ENCODE measurements at places on chromosomes 4 and X. TPM values are rescaled to one million over a fixed set of nuclear protein-coding genes. Genes with fewer than 3 reads are reported as not detected.

MAGEC2 gene
- polyA plus RNA-seq = not detected

SSX4 gene
- polyA plus RNA-seq = not detected

NRK gene
- 2.2 TPM for polyA plus RNA-seq

SPANXA2 gene
- polyA plus RNA-seq = not detected

NKX6-1 gene
- 0.05 TPM for polyA plus RNA-seq

MAEA gene
- polyA plus RNA-seq = 77.6 TPM

SUPT20HL2 gene
- not detected for polyA plus RNA-seq

VEGFC gene
- 30.1 TPM for polyA plus RNA-seq

DCLK2 gene
- 7.3 TPM for polyA plus RNA-seq

C1QTNF7 gene
- polyA plus RNA-seq = 2.7 TPM

PAGE2 gene
- polyA plus RNA-seq = not detected
